ENCODE measurements at places on chromosomes 13 and 19. TPM values are rescaled to one million over a fixed set of nuclear protein-coding genes. Genes with fewer than 3 reads are reported as not detected.

OR4F17 gene
- not detected for total RNA-seq

CGB8 gene
- total RNA-seq: not detected

MYPOP gene
- 1.8 TPM for total RNA-seq

HSPB6 gene
- 59.4 TPM for total RNA-seq

RPS5 gene
- total RNA-seq: 2,581 TPM

CEACAM3 gene
- total RNA-seq: not detected

CAPN12 gene
- total RNA-seq: 0.54 TPM

ZNF600 gene
- 7.1 TPM for total RNA-seq

ATP1A3 gene
- total RNA-seq: 3.9 TPM

CFD gene
- 338 TPM for total RNA-seq

N4BP2L1 gene
- 17.7 TPM for total RNA-seq

NOVA2 gene
- total RNA-seq: 0.36 TPM

NLRP12 gene
- total RNA-seq: 0.36 TPM

PROZ gene
- not detected for total RNA-seq

CACTIN gene
- total RNA-seq: 23.1 TPM

TEX26 gene
- not detected for total RNA-seq

CCDC124 gene
- total RNA-seq: 52.8 TPM

STRN4 gene
- 62.6 TPM for total RNA-seq

LILRA5 gene
- total RNA-seq: 2.5 TPM

RASGRP4 gene
- 2.5 TPM for total RNA-seq

ZNF541 gene
- total RNA-seq: not detected

C3 gene
- total RNA-seq: 1,284 TPM

SLC25A41 gene
- total RNA-seq: 1.1 TPM

LRRC4B gene
- 2.3 TPM for total RNA-seq

ATP8A2 gene
- 1.2 TPM for total RNA-seq

LGALS14 gene
- total RNA-seq: not detected

DMAC2 gene
- total RNA-seq: 41.3 TPM

IL27RA gene
- 1.4 TPM for total RNA-seq

PSG6 gene
- total RNA-seq: not detected
